ENCODE measurements at places on chromosomes 6 and 20. TPM values are rescaled to one million over a fixed set of nuclear protein-coding genes. Genes with fewer than 3 reads are reported as not detected.

GRCh38 chr6:26205625-26206574 lies 118.7 kb downstream of the HFE start:
- DNase-seq, result no peak

GRCh38 chr6:18507561-18507960 lies 120.4 kb downstream of the RNF144B start:
- no peak for DNase-seq

LRRN4 gene
- 17.9 TPM for total RNA-seq

C20orf202 gene
- total RNA-seq, result not detected

GRCh38 chr6:27861276-27861840 lies 50.8 kb downstream of the OR2B2 start:
- no peak for DNase-seq

DNA sequence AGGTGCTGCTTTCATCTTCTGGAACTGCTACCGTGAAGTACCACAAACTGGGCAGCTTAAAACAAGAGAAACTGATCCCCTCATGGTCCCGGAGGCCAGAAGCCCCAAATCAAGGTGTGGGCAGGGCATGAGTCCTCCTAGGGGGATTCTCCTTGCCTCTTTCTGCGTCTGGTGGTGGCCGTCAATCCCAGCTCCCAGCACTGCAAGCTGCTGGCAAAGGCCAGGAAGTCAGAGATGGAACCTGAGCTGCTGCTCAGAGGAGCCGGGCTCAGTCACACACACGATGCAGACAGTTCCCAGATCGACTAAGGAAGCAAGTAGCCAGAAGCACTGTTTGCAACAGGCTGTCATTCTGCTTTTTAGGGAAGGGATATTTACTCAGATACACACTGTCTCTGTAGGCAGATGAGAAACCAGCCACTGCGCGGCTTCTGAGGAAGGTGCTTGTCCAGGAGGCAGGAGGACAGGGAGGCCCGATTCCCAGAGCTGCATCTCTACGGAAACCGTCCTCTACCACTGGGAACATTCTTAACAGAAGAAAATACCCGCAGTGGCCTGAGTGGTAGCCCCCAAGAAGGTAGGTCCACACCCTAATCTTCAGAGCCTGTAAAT lies 15.5 kb downstream of the BHLHE23 start:
- DNase-seq, result no peak

GRCh38 chr6:27977387-27977786 lies 20.3 kb downstream of the OR2B6 start:
- no peak for DNase-seq

DNA sequence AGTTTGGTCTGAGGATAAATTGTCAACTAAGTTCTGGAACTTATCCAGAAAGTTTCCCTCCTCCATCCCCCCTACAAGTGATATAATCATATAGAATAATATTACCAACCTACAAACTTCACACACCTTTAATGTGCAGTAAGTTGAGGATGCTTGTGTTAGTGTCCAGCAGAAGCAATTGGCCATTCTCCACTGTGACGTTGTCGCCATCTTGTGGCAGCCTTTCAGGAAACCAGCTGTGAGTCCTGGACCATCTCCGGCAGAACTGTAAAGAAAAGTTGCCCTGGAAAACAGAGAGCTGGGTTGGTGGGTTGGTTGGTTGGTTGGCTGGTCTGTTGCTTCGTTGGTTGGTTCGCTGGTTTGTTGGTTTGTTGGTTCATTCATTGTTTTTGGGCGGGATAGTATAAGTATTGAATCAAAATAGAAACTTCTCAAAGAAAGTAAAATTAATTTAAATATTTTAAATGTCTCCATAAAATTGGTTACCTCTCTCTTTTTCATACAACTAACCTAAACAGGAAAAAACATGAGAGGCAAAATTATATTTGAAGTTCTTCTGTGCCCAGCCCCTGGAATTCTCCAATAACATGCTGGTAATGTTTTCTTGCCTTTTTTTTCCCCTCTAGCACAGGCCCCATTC lies 127.5 kb downstream of the PKHD1 start:
- DNase-seq, result peak; percentile 81

OPRM1 gene
- not detected for total RNA-seq

DNA sequence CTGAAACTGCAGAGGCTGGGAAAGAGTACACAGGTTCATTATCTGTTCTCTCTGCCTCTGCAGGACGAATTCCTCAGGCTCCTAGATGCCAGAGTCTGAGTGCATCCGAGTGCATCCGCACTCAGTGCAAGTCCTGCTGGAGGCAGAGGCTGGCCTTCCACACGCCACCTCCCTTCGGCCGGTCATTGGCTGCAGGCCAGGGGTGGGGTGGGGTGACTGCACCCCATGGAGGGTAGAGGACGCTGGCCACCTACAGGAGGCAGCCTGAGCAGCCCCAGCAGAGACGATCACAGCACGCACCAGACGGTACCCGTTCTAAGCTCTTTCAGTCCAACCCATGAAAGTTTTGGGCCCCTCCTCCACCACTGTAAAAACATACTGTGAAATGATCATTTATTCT lies 11.7 kb downstream of the SFT2D1 start:
- no peak for DNase-seq

- DNase-seq, result no peak
Measured at GRCh38 chr20:10846766-10847165, 173.0 kb upstream of the JAG1 start.

DNA sequence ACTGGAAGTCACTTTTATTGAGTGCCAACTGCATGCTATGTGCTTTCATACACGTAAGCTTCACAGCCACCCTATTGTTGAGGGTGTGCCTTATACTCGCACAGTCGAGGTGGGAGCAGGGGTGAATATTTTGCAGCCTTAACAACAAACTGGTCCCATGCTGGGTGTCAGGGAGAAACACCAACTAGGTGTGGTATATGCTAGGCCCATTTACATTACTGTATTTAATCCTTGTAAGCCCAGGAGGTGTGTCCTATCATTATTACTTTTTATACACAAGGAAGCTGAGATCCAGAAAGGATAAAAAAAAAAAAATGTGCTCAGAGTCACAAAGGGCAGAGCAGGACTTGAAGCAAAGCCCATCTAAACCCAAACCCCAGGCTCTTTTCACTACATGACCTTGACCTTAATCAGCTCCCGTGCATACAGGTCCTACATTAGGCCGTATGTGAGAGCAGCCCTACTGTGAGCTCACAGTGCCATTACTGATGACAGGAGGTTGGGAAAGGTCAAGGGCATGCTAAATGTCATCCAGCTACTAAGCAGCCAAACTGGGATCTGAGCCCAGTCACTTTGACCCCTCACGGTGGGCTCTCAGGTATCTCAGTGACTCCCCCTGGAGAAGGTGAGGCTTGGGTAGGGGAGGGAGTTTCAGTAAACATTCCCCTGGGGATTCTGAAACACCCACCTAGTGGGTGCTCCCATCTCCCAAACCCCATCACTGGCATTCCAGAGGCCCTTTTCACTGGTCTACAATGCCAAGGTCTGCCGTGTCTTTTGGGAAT lies 61.7 kb downstream of the BFSP1 start:
- DNase-seq, result no peak

DNA sequence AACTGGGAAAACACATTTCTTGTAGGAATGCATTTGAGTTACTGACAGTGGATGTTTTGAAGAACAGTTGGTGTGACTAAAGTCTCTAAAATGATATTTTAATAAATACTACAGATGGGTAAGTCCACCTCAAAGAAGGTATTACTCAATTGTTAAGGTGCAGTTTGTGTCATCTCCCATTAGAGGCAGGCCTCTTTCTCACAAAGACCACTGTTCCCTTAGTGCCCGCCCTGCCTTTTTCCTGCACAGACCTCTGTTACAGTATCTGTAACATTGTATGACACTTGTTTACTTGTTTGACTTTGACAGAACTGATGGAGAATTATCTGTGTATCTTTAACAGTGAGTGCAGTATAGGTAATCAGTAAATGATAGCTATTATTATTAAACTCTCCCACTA lies 5.2 kb upstream of the CRIP3 start:
- no peak for DNase-seq

DNA sequence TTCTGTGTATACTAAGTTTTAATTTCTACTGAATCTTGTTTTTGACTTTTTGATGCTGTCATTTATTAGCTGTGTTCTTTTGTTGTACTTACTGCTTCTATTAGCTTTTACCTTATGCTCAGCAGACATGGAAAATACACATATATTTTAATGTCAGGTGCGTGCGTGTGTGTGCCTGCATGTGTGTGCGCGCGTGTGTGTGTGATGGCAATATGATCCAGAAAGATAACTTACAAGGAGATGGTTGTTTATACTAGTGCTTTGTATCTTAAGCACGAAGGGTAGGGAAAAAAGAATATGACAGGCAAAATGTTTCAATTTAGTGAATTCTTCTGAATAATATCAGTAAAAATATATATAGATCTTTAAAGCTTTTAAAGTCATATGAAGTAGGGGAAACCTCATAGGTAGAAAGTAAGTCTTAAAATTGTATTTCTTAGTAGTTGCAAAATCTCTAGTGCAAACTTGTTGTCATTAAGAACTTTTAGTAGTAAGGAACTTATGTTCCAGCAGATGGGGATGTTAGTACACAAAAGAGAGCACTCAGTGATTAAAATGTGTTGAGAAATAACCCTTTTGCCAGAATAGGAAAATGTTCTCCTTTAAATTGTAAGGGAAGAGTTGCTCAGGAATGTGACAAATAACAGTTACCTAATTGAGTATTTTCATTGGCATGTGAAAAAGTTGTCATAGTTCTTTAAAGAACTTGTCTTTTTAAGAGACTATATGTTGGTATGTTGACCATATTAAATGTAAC lies 13.2 kb downstream of the QKI start:
- no peak for DNase-seq

CRISP2 gene
- not detected for total RNA-seq

- no peak for DNase-seq
Measured at GRCh38 chr6:154157082-154157481, 118.0 kb downstream of the OPRM1 start.

- no peak for DNase-seq
Measured at GRCh38 chr6:121771937-121772720, 336.7 kb downstream of the GJA1 start.

DNA sequence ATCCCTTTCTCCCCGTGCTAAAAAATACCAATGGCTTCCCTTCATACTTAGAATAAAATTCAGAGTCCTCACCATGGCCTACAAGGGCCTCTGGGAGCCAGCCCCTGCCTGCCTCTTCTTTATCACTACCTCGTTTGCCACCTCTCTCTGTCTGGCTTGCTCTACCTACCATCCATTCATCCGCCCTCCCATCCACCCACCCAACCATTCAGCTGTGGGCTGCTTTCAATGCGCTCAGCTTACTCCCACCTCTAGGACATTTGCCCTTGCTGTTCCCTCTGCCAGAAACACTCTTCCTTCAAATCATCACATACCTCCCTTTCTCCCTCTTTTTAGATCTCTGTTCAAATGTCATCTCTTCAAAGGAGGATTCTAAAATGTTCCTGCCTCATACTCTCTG lies 44.4 kb downstream of the PACSIN1 start:
- no peak for DNase-seq

DNA sequence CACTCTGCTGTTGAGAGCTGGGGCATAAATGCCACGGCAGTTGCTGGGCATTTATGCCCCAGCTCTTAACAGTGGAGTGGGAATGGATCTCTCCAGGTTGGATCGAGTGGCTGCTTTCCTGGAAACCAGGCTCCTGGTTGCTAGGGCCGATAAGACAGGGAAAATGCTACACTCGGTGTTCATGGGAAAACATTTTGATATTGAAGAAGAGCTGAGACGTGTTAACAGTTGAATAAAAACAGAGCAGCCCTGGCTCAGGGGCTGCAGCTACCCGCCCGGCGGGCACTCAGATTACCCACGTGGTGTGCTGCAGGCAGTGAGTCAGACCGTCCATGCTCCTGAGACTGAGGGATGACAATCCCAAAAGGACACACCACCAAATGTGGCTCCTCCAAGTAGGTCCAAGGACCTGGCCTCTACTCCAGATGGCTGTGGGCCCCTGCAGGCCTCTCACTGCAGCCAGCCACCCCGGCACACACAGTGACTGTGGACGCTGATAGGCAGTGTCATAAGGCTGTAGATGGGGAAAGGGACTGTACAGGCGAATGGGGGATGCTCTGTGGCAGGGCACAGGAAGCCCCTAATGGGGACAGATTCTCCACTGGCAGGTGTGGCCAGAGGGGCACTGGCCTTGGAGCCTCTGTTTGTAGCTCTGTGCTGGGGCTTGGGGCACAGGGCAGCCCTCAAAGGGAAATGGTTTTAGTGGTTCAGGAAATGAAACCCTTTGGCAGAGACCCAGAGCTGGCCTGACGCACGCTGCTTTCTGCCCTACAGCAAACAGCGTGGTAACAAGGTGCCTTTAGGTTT lies 237.8 kb downstream of the LY86 start:
- no peak for DNase-seq

NKX2-2 gene
- total RNA-seq, result not detected

- no peak for DNase-seq
Measured at GRCh38 chr6:24009319-24009718, 116.7 kb upstream of the NRSN1 start.

CRIP3 gene
- not detected for total RNA-seq

DNA sequence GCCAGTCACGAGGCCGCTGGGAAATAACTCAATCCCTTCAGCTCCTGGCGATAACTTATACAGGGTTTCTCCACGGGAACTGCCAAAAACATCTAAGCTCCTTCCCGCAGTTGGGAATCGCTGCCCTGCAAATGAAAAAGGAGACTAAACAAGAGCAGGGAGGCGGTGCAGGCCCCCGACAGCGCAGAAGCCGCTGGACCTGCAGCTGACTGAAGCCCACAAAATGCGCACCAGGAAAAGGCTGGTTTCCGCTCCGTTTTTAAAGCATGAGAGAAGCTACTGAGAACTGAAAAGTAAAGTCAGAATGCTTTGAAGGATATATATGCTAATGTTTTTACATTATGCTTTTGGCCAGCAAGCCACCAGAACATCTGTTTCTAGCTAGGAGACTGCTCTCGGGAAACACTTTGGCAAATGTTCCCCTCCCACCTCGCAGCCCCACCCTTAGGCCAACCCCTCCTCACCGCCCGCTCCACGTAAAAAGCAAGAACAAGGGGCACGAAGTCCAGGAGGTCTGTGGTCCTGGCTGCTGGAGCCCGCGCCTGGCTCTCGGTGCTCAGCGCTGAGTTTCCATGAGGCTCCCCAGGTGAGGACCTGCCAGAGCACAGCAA lies 90.5 kb downstream of the SOD2 start:
- no peak for DNase-seq

DNA sequence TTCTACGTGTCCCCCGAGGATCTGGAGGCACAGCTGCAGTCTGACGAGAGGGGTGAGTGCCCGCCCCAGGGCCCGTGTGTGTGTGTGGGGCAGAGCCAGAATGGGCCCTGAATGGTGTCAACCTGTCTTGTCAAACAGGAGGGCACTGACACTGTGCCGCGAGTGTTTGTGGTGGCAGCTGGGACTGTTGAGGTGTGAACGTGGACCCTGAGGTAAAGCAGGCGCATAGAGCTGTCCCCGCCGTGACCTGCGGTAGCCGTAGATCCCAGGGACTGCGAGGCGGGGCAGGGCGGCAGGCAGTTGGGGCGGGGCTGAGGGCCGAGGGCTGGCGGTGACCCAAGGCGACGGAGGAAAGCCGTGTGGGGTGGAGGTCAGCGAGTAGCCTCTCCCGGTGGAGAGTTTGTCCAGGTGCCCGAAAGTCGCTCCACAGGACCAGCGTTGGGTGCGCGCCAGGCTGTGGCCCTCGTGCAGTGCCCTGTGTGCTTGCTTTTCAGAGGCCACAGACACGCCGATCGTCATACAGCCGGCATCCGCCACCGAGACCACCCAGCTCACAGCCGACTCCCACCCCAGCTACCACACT lies 25.2 kb downstream of the UCKL1 start:
- no peak for DNase-seq
